ENCODE measurements at places on chromosomes 7 and 10.

DNA sequence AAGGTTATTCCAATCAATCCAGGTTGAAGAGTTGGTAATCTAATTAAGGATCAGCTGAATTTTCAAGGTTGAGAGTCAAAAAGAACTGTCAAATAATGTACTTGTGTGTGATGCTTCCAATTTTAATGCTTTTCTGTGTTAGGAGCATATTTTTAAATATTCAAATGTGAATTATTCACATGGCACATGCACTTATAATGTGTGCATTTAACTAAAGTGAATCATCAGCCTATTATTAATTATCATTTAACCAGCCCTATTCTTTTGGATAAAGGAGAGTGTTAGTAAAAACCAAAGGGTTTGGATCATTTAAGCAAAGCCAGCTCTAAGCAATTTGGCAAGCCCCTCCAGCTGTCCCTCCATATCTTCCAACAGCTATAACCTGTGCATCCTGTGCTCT lies 11.2 kb downstream of the LGI1 start:
- no peak for DNase-seq

GRCh38 chr10:103504181-103504783 lies 10.8 kb downstream of the NEURL1 start:
- DNase-seq: no peak

- no peak for DNase-seq
Observed at GRCh38 chr10:78909221-78909620, 159.5 kb upstream of the ZMIZ1 start.

- no peak for DNase-seq
Observed at GRCh38 chr10:98445200-98445812, 1.4 kb downstream of the HPS1 start.

DNA sequence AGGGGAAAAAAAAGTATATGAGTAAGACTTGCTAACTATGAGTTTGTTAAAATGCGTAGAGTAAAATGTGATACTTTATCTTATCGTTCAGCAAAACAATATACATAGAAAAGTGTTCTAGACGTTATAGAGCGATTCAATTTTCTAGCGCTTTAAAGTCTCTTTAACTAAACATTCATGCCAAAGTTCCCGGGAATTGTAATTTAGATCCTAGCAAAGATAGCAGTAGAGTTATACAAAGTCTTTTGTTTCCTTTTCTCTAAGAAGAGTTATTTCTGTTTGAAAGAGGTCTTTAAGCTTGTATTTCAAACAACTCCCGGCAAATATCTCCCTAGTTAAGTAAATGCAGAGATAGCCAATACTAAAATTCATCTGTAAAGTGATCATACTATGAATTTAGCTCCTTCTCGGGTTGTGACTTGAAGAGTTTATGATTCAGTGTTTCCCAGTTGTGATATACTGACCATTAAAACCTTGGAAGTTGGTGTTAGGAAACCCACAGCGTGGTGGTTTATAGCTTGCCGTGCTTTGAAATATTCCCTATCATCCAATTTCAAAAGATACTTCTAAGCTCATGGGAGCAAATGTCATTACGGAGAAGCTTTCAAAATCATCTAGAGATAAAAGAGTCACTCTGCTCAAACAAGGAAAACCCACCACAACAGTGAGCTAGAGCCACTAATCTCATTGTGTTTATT lies 171.7 kb downstream of the CSTF2T start:
- DNase-seq: no peak

DNA sequence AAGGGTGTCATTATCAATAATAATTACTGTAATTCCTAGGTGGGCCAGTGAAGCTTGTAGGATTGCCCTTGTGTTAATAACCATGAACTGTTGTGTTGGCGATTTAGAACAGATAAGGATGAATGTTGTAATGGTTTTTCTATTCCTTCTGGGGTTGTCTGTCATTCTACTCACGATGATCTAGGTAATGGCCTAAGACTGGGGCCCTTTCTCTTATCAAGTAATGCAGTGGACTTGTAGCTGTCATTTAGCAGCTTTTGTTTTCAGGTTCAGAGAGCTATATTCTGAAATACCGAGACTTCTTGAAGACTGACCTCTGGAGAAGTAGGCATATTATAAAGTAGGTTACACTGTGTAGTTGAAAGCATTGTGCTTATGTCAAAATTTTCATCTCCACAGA lies 110.2 kb downstream of the TAF3 start:
- no peak for DNase-seq

- DNase-seq: no peak
Observed at GRCh38 chr7:50152486-50152885, 59.4 kb upstream of the ZPBP start.

DNA sequence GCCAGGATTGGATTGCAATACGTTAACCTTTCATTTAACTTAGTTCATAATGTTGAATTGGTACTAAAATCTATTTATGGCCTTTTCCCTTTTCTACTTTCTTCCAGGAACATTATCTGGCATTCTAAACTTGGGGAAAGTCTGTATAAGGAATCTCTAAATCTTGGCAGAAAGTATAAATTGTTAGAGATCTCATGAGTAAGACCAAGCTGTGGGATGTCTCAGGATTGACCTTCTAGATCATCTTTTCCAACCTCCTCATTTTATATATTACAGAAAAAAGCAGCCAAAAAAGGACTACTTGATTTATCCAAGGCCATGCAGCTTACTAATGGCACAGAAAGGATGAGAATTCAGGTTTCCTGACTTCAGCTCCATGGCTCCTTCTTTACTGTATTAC lies 598.3 kb downstream of the INHBA start:
- DNase-seq: no peak
